ENCODE measurements at places on chromosomes 7 and 10. TPM values are rescaled to one million over a fixed set of nuclear protein-coding genes. Genes with fewer than 3 reads are reported as not detected.

DNA sequence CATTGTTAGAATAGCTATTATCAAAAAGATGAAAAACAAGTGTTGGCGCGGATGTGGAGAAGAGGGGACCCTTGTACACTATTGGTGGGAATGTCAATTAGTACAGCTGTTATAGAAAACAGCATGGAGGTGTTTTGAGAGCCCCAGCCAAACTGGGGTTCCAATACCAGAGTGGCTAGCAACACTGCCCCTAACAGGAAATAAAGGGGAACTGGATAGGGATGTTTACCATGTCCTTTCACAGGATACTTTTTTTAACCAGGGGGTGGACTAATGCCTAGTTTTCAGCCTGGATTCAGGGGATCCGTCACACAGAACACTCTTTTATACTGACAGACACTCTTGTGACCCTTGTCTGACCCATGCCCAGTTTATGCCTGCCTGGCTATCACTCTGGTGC lies 6.9 kb upstream of the GSTK1 start:
- peaks cover 46% of the 10 kb centered on the region for H3K4me1 ChIP-seq
- no peak overlapping the region for H3K4me3 ChIP-seq
- DNase-seq: no peak
- no peaks in the 10 kb centered on the region for H3K36me3 ChIP-seq
- no peaks in the 10 kb centered on the region for H3K27me3 ChIP-seq

Gene MIOS
- 33.3 TPM for total RNA-seq

- H3K27me3 ChIP-seq: no peaks in the 10 kb centered on the region
- H3K36me3 ChIP-seq: no peaks in the 10 kb centered on the region
- H3K27ac ChIP-seq: no peak overlapping the region
- no peaks in the 10 kb centered on the region for H3K4me1 ChIP-seq
- DNase-seq: no peak
Observed at GRCh38 chr10:113802997-113803396, 50.9 kb downstream of the DCLRE1A start.

DNA sequence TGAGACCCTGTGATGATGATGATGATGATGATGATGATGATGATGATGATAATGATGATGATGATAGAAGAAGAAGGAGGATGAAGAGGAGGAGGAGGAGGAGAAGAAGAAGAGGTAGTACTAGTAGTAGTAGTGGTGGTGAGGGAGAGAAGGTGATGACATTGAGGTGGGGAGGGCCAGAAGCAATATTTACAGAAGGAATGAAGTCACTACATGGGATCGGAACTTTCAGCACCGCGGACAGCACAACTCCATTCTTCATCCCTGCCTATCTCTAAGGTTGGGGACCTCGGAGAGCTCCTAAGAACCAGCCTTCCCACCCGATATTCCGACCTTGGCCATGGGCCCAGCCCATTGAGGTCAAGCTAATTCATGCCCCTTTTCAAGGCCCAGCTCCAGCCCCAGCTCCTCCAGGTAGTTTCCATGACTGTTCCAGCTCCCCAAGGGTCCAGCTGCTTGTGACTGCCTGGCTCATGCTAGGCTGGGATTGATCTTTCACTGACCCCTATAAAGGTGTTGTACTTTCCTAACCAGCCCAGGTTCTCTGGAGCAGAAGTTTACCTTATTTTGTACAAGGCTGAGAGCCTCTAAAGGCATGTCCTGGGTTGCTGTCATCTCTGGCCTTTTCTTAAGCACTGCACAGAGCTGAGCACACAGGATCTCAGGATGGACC lies 10.3 kb downstream of the CRHR2 start:
- peaks cover 6% of the 10 kb centered on the region for H3K27me3 ChIP-seq

GRCh38 chr7:88771417-88771816 lies 11.9 kb downstream of the ZNF804B start:
- H3K36me3 ChIP-seq: no peaks in the 10 kb centered on the region
- H3K27me3 ChIP-seq: no peaks in the 10 kb centered on the region
- no peak overlapping the region for H3K27ac ChIP-seq
- H3K4me3 ChIP-seq: no peak overlapping the region
- no peaks in the 10 kb centered on the region for H3K4me1 ChIP-seq

DNA sequence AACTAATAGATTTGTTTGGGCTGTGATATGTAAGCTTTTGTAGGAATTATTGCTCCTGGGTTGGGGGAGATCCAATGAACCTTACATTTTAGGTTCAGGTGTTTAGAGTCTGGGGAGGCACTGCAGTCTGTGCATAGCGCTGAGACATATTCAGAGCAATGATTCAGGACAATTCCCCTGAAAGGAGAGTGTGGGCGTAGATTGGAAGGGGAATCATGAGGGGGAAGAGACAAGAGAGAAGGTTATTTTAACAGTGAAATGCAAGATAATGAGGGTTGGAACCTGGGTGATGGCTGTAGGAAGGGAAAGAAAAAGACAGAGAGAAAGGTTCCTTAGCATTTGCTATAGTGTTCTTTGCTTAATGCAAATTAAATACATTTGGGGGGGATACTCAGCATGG lies 1013.4 kb downstream of the REEP3 start:
- no peaks in the 10 kb centered on the region for H3K4me1 ChIP-seq
- H3K36me3 ChIP-seq: no peaks in the 10 kb centered on the region
- H3K4me3 ChIP-seq: no peak overlapping the region
- DNase-seq: no peak
- H3K27me3 ChIP-seq: no peaks in the 10 kb centered on the region

DNA sequence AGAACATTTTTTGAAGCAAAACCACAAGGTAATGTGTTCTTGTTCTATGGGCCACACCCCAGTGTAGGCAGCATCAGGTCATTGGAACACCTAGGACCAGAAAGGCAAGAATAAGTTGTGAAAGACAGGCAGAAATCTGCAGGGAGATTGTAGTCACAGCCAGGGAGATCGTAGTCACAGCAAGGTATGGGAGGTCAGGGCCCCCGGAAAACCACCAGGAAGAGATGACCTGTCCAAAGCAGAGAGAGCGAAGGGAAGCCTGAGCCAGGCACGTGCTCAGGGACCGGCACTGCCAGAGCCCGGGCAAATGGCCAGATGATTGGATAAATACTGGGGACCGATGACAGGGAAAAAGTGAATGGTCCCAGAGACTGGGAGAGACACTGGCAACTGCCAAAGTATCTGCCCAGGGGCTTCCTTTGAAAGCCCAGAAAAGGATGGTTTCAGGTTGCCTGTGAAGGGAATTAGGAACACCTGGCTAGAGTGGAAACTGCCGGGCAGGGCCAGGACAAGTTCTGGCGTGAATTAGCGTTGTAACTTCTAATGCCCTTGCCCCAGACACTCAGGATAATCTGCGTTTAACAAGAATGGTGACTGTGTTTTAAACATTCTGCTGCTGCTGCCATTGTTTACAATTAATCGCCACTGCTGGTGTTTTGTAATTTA lies 3.9 kb upstream of the NOBOX start:
- H3K4me3 ChIP-seq: no peak overlapping the region
- H3K36me3 ChIP-seq: no peaks in the 10 kb centered on the region
- no peaks in the 10 kb centered on the region for H3K4me1 ChIP-seq
- no peak overlapping the region for H3K27ac ChIP-seq
- no peaks in the 10 kb centered on the region for H3K27me3 ChIP-seq
- no peak for DNase-seq

- no peak overlapping the region for H3K4me3 ChIP-seq
- no peaks in the 10 kb centered on the region for H3K4me1 ChIP-seq
- no peaks in the 10 kb centered on the region for H3K36me3 ChIP-seq
- no peaks in the 10 kb centered on the region for H3K27me3 ChIP-seq
Observed at GRCh38 chr10:130025811-130026485, 61.9 kb upstream of the EBF3 start.

DNA sequence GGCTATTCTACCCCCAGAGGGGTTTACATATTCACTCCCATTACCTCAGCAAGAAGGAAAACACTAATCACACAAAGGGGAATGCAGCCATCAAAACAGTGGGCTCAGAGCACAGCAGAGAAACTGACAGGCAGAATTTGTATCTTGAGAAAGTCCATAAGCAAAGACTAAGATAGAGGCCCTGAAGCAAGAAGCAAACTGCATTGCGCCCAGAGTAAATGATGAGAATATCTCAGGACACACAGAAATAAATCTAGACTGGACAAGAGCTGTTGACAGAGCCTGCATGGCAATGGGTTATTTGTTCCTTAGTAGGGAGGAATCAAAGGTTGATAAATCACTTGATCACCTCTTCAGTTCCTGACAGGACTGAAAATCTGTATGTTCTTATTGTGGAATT lies 440.7 kb upstream of the CELF2 start:
- H3K27ac ChIP-seq: no peak overlapping the region
- H3K27me3 ChIP-seq: peaks cover 12% of the 10 kb centered on the region
- H3K4me1 ChIP-seq: no peaks in the 10 kb centered on the region
- no peak for DNase-seq

GRCh38 chr10:111885046-111885445 lies 298.5 kb downstream of the GPAM start:
- H3K36me3 ChIP-seq: no peaks in the 10 kb centered on the region
- no peak overlapping the region for H3K27ac ChIP-seq
- no peak overlapping the region for H3K4me3 ChIP-seq
- no peaks in the 10 kb centered on the region for H3K27me3 ChIP-seq
- H3K4me1 ChIP-seq: no peaks in the 10 kb centered on the region

GRCh38 chr7:131008840-131009711 lies 275.1 kb upstream of the KLF14 start:
- peaks cover 73% of the 10 kb centered on the region for H3K4me1 ChIP-seq
- H3K4me3 ChIP-seq: no peak overlapping the region
- peak overlapping the region; percentile 71 for H3K27ac ChIP-seq

GRCh38 chr7:3942276-3942675 lies 641.2 kb downstream of the SDK1 start:
- H3K4me3 ChIP-seq: no peak overlapping the region
- H3K27ac ChIP-seq: no peak overlapping the region

DNA sequence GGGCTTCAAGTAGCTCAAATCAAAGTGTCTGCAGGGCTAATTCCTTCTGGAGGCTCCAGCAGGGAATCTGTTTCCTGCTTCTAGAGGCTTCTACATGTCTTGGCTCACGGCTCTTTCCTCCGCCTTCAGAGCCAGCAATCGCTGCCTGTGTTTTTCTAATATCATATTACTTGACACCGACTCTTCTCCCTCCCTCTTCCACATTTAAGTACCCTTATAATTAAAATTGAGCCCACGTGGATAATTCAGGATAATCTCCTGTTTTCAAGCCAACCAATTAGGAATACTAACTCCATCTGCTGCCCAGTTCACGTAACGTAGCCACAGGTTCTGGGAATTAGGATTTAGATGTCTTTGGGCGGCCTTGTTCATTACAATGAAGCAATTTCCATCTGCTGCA lies 372.2 kb downstream of the DPP6 start:
- no peaks in the 10 kb centered on the region for H3K36me3 ChIP-seq
- no peaks in the 10 kb centered on the region for H3K27me3 ChIP-seq
- H3K4me1 ChIP-seq: no peaks in the 10 kb centered on the region
- DNase-seq: no peak

- peaks cover 73% of the 10 kb centered on the region for H3K4me1 ChIP-seq
- H3K27ac ChIP-seq: peak overlapping the region; percentile 94
- H3K4me3 ChIP-seq: peak overlapping the region; percentile 59
- H3K36me3 ChIP-seq: no peaks in the 10 kb centered on the region
Observed at GRCh38 chr10:69090685-69091084, 2.8 kb downstream of the SRGN start.

- no peak overlapping the region for H3K4me3 ChIP-seq
- no peaks in the 10 kb centered on the region for H3K4me1 ChIP-seq
- H3K27me3 ChIP-seq: no peaks in the 10 kb centered on the region
Observed at GRCh38 chr7:84182301-84182700, 12.3 kb downstream of the SEMA3A start.

- no peaks in the 10 kb centered on the region for H3K4me1 ChIP-seq
- no peak for DNase-seq
- H3K27me3 ChIP-seq: no peaks in the 10 kb centered on the region
- H3K36me3 ChIP-seq: no peaks in the 10 kb centered on the region
- H3K4me3 ChIP-seq: no peak overlapping the region
- H3K27ac ChIP-seq: no peak overlapping the region
Observed at GRCh38 chr7:69775231-69775771, 177.0 kb downstream of the AUTS2 start.

GRCh38 chr7:148234715-148235114 lies 355.9 kb upstream of the C7orf33 start:
- no peak for DNase-seq
- peaks cover 4% of the 10 kb centered on the region for H3K27me3 ChIP-seq
- no peaks in the 10 kb centered on the region for H3K36me3 ChIP-seq
- no peaks in the 10 kb centered on the region for H3K4me1 ChIP-seq
- no peak overlapping the region for H3K27ac ChIP-seq

DNA sequence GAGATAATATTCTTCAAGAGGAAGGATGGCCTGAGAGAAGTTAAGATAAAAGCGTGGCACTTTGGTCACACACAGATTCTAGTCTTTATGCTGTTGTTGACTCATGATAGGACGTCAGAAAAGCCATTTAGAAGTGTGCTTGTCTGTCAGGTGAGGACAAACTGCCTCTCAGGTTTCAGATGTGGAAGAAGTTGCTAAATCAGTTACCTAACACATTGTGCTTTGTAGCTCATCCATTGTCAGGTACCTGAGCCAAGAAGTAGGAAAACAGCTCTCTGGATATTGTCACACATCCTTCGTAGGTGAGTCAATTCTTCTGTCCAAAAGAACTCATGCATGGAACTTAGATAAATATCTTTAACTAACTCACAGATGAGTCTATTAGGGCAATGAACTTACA lies 49.5 kb upstream of the PHYHIPL start:
- no peaks in the 10 kb centered on the region for H3K27me3 ChIP-seq
- no peak for DNase-seq
- H3K27ac ChIP-seq: no peak overlapping the region
- no peaks in the 10 kb centered on the region for H3K4me1 ChIP-seq
- H3K36me3 ChIP-seq: no peaks in the 10 kb centered on the region

GRCh38 chr7:154178895-154179294 lies 126.7 kb downstream of the DPP6 start:
- no peak for DNase-seq
- H3K4me3 ChIP-seq: no peak overlapping the region
- no peaks in the 10 kb centered on the region for H3K4me1 ChIP-seq
- H3K27ac ChIP-seq: no peak overlapping the region
- H3K27me3 ChIP-seq: peaks cover 2% of the 10 kb centered on the region

DNA sequence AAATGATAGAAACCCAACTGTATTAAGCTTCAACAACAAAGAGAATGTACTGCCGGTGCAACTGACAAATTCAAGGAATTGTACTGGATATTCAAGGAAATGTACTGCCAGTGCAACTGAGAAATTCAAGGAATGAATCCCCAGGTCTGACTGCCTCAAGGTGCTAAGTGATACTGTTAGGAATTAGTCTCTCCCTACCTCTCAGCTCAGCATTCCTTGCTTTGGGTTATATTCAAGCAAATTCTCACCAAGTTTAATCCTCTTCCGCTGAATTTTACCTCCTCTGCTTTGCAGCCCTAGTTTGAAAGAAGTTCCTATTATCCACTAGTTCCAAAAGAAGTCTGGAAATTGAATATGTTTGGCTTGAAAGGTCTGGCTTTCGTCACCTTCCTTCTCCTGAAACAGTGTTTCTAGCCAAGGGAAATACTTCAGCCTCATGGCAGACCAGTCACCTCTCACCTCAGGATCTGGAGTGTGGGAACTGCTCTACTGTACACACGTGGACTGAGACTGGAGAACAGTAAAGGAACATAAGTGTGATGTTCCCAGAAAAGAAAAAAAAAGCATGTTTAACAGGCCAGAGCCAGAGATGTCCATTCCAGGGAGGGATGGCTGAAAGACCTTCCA lies 60.4 kb downstream of the SORCS1 start:
- no peaks in the 10 kb centered on the region for H3K4me1 ChIP-seq
- no peaks in the 10 kb centered on the region for H3K36me3 ChIP-seq
- H3K27me3 ChIP-seq: no peaks in the 10 kb centered on the region
- H3K27ac ChIP-seq: no peak overlapping the region
- DNase-seq: no peak

- no peaks in the 10 kb centered on the region for H3K27me3 ChIP-seq
- no peak overlapping the region for H3K4me3 ChIP-seq
- DNase-seq: peak; percentile 58
- peaks cover 50% of the 10 kb centered on the region for H3K4me1 ChIP-seq
- no peaks in the 10 kb centered on the region for H3K36me3 ChIP-seq
- peak overlapping the region; percentile 25 for H3K27ac ChIP-seq
Observed at GRCh38 chr10:132443605-132443982, 46.6 kb downstream of the PWWP2B start.

Gene TSC22D4
- total RNA-seq: 36.5 TPM

Gene ICA1
- 1.7 TPM for total RNA-seq
